H7 (cell line): ENCODE measurements at places on chromosomes 2 and 18. TPM values are rescaled to one million over a fixed set of nuclear protein-coding genes. Genes with fewer than 3 reads are reported as not detected.

The ARHGAP15 gene
- not detected in 2 replicates for total RNA-seq

The CCDC141 gene
- 0.37 and 1.2 TPM in 2 replicates for total RNA-seq

The DTNA gene
- 24.9 and 30.1 TPM in 2 replicates for total RNA-seq

The RAB6D gene
- total RNA-seq = 0.10 TPM in 1 of 2 replicates, not detected in the other

DNA sequence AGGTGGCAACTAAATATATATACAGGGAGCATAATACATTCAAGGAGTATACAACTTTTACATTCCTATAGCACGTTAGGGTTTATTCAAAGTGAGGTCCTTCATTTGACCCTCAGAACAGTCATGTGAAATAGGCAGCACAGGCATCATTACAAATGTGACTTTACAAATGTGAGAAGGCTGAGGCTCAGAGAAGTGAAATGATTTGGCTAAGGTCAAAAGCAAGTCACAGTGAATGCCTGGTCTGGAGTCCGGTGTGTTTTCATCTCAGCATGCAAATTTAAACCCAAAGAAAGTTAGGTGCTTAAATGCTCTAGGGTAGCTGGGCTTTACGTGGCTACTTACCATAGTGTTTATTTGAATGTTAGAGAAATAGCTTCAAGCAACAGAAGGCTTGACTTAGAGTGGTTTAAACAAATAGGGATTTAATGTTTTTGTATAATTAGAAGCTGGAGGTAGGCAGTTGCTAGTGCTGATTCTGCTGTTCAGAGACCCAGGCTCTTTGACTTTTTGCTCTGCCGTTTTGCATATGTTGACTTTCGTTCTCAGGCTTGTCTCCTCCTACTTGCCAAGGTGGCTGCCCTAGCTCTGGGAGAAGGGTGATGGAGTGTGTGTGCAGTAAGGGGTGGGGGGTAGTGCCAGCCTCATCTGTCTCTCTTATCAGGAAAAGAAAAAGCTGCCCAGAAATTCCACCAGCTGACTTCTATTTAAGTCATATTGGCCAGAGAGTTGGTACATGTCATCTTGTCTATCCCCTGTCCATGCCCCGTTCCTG lies 89.2 kb downstream of the PLCL1 start:
- DNase-seq = no peak

DNA sequence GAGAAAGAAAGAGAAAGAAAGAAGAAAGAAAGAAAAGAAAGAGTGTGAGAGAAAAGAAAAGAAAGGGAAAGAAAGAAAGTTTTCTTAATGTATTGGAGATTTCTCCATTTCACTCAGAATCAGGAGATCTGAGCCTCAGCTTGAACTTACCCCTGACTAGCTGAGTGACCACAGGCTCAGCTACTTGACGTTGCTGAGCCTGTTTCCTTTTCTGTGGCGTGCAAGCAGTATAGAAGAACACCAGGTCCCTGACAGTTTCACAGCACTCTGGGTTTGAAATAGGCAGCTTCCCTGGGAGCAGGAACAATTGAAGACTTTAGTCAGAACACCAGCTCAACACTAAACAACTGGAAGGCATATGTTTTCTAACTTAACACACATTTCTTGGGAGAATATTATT lies 44.7 kb downstream of the MARCO start:
- DNase-seq = no peak

- no peak for DNase-seq
Measured at GRCh38 chr2:216320852-216321251, 51.4 kb downstream of the MARCHF4 start.

GRCh38 chr2:168105127-168105683 lies 142.2 kb downstream of the STK39 start:
- DNase-seq = no peak

DNA sequence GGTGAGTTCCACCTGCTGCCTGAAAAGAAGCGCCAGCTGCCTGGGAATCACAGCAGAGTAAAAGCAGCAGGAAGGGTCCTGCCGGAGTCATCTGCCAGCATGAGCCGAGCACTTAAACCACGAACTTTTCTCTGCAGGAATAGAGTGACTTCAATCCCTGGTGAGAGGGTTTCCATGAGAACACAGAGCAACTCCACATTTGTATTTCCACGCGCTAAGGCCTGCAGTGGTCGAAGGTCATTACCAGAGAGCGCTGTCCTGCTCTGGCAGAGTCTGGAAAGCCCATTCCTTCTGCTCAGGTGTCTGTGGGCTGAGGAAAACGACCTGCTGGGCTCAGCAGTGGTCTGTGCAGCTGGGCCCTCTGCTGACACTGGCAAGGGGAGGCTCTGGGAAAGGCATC lies 6.7 kb downstream of the PASK start:
- DNase-seq = no peak
